ENCODE measurements at places on chromosomes 4 and X.

DNA sequence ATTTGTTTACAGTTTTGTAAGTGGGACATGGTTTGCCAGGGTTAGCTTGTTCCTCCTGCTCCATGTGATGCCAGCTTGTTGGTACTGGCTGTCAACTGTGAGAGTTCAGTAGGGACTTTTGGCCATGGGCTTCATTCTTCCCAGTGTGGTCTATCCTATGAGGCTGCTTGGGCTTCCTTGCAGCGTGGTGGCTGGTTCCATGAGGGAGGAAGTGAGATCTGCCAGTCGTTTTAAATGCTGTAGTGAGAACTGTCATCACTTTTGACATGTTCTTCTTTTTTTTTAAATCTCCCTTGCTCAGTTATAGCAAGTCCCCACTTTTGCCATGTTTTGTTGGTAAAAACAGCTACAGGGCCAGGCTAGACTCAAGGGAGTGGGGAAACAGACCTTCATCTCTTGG is 15.9 kb downstream of the NSD2 start:
- DNase-seq = no peak

- DNase-seq = no peak
Measured at GRCh38 chr4:15020502-15021286, 18.4 kb downstream of the CPEB2 start.

DNA sequence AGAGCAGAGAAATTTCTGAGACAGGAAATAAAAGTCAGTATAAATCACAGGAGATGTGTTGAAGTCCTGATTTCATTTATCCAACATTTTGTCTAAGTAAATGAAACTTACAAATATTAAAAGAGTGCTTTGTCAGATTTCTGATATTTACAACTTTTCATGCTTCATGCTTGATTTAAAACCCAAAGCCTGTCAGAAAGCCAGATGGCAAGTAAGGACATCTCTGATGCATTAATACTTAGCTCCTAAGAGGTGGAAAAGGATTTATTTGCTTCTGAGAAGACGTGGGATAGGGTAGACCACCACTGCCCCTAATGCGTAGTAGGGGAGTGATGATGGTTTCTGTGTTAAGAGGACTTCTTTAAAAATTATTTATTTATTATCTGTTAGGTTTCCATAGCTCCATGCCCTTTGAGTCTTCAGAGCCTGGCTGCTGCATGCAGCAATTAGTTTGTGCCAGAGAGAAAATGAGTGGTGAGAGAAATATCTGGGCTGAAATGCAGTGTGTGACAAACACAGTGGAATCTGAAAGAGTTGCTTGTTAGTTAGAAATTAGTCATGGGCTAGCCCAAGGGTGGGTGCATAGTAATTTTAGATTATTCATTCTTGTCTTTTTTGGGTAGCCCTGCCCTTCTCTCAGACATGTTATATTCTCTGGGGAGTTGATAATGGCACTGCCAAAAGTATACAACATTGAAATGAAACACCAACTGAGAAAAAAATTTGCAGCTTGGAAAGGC is 333.8 kb downstream of the C4orf33 start:
- no peak for DNase-seq

DNA sequence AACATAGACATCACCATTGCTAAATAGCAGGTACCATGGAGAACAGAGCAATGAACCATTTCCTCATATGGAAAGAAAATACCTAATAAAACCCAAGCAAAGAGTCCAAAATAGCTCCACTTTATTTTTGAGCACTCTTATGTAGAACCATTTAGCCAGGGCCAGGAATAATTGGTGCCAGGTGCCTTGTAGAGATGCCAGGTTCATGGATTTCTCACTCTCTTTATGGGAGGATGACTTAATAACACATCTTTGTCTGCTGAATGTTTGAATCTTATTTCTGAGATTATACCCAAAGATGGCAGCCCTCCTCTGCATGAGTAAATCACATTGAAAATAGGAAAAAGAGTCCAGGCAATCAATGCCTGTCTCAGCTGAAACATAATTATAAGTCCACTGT is 212.3 kb upstream of the SFRP2 start:
- DNase-seq = no peak
